Bronchial epithelial cell (primary cell): ENCODE measurements at places on chromosomes 4 and X. TPM values are rescaled to one million over a fixed set of nuclear protein-coding genes. Genes with fewer than 3 reads are reported as not detected.

The RFC1 gene
- total RNA-seq = 48.2 and 112 TPM in 2 replicates

The HS3ST1 gene
- 1.8 and 2.4 TPM in 2 replicates for total RNA-seq

The TMEM165 gene
- 75.8 and 108 TPM in 2 replicates for total RNA-seq

The ZNF711 gene
- 2.6 and 3.1 TPM in 2 replicates for total RNA-seq

The HTN3 gene
- not detected in 2 replicates for total RNA-seq

The RIBC1 gene
- total RNA-seq = 0.26 and 1.0 TPM in 2 replicates

The OTC gene
- not detected in 2 replicates for total RNA-seq

The HPSE gene
- 2.6 and 9.7 TPM in 2 replicates for total RNA-seq

The SHISA3 gene
- total RNA-seq = not detected in 2 replicates

The SLC2A9 gene
- 29.7 and 71.0 TPM in 2 replicates for total RNA-seq

The ATP8A1 gene
- 1.4 and 2.1 TPM in 2 replicates for total RNA-seq

The COX7B2 gene
- not detected in 2 replicates for total RNA-seq

The SERTM2 gene
- total RNA-seq = under 0.01 TPM in 1 of 2 replicates, not detected in the other

The ASB5 gene
- total RNA-seq = not detected in 2 replicates

The KIF4A gene
- 0.26 and 0.64 TPM in 2 replicates for total RNA-seq

The UGT2B15 gene
- under 0.01 TPM in 1 of 2 replicates, not detected in the other for total RNA-seq

The MTMR8 gene
- total RNA-seq = 1.3 and 3.1 TPM in 2 replicates

The TCEAL6 gene
- not detected in 2 replicates for total RNA-seq

The TMEM175 gene
- 3.4 and 10.9 TPM in 2 replicates for total RNA-seq

The SPANXA2 gene
- total RNA-seq = not detected in 2 replicates

The MAGED4 gene
- total RNA-seq = 0.26 TPM in 1 of 2 replicates, not detected in the other

The RASL11B gene
- 0.77 and 1.3 TPM in 2 replicates for total RNA-seq

The KLKB1 gene
- not detected in 2 replicates for total RNA-seq

The TIMM8A gene
- 4.4 and 7.4 TPM in 2 replicates for total RNA-seq

The PAGE2B gene
- not detected in 2 replicates for total RNA-seq
